ENCODE measurements at places on chromosomes 12 and 14. TPM values are rescaled to one million over a fixed set of nuclear protein-coding genes. Genes with fewer than 3 reads are reported as not detected.

The IL23A gene
- polyA plus RNA-seq = 4.4 TPM

DNA sequence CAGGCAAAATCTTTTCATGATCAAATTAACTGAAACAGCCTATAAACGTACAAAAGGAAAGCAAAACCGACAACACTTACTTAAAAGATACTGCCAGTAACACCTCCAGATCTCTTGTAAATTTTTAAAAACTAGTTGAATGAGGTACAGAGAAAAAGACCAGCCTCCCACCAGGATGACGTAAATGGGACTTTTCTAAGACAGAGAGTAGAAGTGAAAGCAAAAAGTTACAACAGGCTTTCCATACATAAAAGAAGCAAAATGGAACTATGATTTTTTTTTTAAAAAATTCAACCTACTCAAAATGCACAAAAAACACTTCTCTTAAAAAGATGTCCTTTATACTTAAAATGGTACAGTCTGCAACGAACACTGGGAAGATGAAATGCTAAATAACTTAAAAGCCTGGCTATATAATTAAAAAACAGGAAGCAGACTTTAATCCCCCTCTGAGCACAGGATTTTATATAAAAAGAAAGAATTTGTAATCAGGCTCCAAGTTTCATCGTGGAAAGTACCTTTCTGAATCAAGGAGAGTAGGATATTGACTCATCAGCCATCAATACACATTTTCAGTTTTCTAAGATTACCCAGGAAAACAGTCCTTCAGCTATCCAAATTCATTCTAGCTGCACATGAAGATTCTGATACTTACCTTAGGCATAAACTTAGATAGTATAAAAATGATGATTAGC lies 14.2 kb upstream of the MYO1A start:
- DNase-seq = peak; percentile 69

GRCh38 chr12:48946943-48947342 lies 10.3 kb downstream of the ARF3 start:
- no peak for DNase-seq

The TMEM132C gene
- not detected for polyA plus RNA-seq

The PELI2 gene
- not detected for polyA plus RNA-seq

The ASPG gene
- polyA plus RNA-seq = not detected

DNA sequence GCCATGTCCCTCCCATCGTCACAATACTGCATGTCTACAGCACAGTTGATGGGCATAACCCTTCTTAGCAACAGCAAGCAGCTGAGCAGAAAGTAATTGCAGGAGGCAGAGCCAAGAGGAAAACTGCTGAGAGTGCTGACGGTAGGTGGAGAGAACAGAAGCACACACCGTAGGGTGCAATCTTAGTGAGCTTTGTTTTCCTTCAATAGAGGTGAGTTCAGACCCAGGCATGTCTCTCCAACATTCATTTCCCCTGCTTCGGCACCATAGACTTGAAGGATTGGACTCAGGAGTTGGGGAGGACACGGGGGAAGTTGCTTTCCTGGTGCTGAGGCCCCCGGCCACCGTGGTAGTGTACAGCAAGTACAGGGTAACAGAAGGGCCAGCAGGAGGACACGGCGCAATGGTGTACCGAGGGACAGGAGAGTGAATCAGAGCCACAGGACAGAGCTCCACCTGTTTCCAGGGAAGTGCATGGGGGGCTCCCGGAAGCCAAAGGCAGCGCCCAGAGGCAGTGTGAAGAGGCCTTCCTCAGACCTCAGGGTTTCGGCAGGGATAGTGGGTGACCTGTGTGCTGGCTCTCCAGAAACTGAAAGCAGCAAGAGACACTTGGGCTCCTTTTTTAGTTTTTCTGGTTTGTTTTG lies 36.3 kb upstream of the SINHCAF start:
- DNase-seq = no peak

The DPF3 gene
- polyA plus RNA-seq = 2.0 TPM

GRCh38 chr12:3342051-3342450 lies 149.0 kb upstream of the PRMT8 start:
- DNase-seq = no peak

The MYRFL gene
- polyA plus RNA-seq = 0.62 TPM

DNA sequence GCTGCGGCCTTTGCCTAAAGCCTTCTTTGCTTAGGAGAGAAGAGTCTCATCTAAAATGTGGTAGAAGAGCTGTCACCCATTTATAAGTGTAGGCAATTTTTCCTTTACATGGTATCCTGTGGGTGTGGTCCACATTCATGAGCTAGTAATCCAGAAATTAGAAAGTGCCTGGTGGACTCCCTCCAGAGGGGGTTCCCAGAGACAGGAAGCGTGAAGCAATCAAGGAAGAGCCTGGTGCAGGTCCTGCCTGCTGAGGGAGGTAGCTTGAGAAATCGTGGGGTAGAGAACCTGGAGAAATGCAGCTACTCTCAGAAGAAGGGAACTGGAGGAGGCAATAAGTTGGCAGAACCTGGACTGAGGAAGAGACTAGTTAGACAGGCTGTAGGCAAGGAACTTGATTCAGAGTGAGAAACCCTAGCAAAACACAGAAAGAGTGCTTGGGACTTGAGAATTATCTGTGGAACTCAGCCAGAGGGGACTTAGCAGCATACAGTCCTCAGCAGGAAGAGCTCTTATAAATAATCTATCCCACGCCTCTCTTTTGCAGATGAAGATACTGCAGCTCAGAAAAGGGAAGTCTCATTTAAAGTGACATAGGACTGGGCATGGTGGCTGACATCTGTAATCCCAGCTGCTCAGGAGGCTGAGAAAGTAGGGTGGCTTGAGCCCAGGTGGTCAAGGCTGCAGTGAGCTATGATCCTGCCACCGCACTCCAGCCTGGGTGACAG lies 182.4 kb upstream of the CCND2 start:
- no peak for DNase-seq

DNA sequence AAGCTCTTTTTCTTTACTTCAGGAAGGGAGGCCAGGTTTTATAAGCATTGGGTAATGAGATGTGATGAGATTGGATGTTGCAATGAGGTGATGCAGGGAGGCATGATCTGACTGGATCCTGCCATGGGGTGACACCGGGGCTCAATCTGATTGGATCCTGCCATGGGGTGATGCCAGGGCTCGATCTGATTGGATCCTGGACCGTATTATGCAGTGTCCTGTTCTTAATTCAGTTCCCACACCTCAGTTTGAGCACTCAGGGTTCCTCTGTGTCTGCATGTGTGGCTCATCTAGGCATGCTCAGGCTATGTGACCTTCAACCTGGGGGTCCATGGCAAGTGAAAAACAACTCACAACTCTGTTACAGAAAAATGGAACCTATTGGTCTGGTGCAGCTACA lies 166.4 kb downstream of the SLC15A4 start:
- no peak for DNase-seq

The C3AR1 gene
- polyA plus RNA-seq = 0.08 TPM

GRCh38 chr12:124994437-124994975 lies 1.1 kb downstream of the BRI3BP start:
- no peak for DNase-seq

- no peak for DNase-seq
Measured at GRCh38 chr12:21655591-21655990, 2.1 kb downstream of the LDHB start.

The PLEKHH1 gene
- polyA plus RNA-seq = 0.24 TPM

DNA sequence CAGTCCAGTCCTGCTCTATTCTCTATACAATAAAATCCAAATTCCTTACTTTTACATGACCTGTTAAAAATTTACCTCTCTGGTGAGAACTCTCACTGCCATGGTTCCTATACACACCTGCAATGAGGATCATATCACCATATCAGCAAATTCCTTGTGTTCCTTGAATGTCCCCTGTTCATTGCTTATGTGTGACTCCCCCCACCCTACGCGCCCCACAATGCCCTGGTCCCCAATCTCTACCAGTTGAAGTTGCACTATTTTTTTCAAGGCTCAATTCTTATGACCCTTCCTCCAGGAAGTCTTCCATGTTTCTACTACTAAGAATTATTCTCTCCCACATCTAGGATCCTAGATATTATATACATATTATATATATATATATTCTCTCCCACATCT lies 82.2 kb upstream of the NEDD1 start:
- DNase-seq = no peak

GRCh38 chr12:119415714-119416113 lies 81.2 kb downstream of the CCDC60 start:
- no peak for DNase-seq

The BBS10 gene
- 6.4 TPM for polyA plus RNA-seq

DNA sequence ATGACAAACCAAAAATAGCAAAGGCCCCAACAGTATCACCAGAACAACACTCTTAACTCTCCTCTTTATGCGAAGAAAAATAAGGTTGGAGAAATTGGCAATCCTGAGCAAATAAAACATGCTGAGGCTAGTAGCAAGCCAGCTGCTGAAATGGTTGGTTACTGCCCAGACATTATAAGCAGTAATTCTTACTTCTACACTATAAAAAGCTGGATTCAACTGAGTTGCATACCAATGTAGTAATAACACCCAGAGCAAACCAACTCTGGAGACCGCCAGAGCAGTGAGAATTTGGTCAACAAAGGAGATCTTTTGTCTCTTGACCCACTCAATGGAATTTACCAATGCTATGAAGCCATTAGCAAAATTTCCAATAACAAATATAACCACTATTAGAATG lies 628 bp downstream of the TAS2R30 start:
- DNase-seq = no peak

The SLC35F4 gene
- polyA plus RNA-seq = not detected

The B4GALNT3 gene
- polyA plus RNA-seq = 3.7 TPM

The ASCL1 gene
- polyA plus RNA-seq = 31.1 TPM

- DNase-seq = no peak
Measured at GRCh38 chr12:24424889-24425600, 475.6 kb upstream of the SOX5 start.

GRCh38 chr12:51911788-51912711 lies 4.7 kb downstream of the ACVRL1 start:
- DNase-seq = no peak

The RNASE7 gene
- not detected for polyA plus RNA-seq

The LRIG3 gene
- polyA plus RNA-seq = 5.2 TPM

The APOLD1 gene
- polyA plus RNA-seq = 8.6 TPM

GRCh38 chr12:13573698-13574321 lies 377.3 kb downstream of the EMP1 start:
- no peak for DNase-seq

- no peak for DNase-seq
Measured at GRCh38 chr12:43937947-43938346, 102.1 kb downstream of the TMEM117 start.

The ENDOU gene
- polyA plus RNA-seq = not detected

DNA sequence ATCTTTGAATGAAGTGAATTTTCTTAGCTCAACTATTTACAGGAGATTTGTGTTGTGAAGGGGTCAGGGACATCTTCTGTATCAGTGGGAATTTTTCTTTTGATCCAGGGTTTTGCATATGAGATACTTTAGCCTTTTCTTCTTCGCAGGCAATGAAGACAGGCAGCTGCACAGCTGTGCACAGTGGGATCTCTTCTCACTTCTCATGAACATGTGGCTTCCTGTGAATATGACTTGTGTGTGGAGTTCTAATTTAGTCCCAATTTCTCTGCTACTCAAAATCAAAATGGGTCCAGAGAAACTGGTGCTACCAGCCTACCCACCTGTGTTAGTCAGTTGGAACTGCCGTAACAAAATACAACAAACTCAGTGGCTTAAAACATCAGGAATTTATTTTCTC lies 37.8 kb downstream of the ARF6 start:
- DNase-seq = no peak

DNA sequence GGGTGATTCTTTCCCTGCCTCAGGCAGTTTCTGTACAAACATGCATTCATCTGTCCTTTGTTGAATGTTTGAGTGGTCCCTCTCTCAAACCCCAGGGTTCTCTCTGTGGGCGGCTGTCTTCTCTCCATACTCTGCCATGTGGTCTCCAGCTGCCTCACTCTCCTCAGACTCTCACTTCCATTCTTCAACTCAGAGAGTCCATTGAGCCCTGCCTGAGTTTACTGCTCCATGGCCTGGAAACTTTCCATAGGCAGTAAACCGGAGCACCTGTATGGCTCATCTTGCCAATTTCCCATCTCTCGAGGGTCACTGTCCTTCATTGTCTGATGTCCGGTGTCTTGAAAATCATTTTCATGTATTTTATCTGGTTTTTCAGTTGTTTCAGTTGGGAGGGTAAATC lies 11.3 kb downstream of the C14orf132 start:
- DNase-seq = no peak
